ENCODE measurements at places on chromosomes 16 and 17.

DNA sequence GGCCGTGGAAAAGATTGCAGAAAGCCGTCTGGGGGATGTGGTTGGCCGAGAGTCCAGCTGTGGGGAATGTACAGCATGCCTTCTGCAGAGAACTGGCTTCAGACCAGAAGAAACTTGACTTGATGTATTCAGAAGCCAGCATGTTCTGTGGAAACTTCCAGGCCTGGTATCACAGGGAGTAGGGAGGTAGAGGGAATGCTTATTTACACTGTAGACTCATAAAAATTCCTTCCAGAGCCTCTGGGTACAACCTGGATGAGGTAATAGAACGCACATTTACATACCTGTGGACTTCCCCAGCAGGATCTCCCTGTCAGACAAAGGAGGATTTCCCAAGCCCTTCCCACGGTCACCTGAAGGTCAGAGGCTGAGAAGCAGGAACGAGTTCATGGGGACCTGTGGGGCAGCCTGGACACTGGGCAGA, 11.8 kb upstream of the GAS7 start:
- no peak for DNase-seq

DNA sequence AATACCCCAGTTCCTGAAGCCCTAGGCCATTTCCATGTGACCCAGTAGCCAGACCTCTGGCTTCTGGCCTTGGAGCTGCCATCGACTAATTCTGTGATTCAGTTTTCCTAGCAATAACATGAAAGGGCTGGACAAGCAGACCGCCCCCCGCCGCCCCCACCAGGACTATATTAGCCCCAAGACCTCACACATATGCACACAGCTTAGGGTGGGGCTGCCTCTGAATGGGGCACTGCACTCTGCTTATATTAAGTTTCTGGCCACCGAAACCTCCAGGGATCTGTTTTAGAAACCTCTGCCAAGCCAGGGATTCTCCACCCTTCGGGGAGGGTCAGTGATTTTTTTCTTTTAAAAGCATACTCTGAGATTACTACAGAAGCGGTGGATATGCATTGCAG, 2.3 kb downstream of the RAB11FIP4 start:
- no peak for DNase-seq

- no peak for DNase-seq
Observed at GRCh38 chr17:742147-742793, 9.8 kb downstream of the GEMIN4 start.

GRCh38 chr17:66527335-66527734, 224.9 kb downstream of the PRKCA start:
- no peak for DNase-seq

- peak; percentile 86 for DNase-seq
Observed at GRCh38 chr17:29617481-29618271, 5.0 kb downstream of the CORO6 start.

DNA sequence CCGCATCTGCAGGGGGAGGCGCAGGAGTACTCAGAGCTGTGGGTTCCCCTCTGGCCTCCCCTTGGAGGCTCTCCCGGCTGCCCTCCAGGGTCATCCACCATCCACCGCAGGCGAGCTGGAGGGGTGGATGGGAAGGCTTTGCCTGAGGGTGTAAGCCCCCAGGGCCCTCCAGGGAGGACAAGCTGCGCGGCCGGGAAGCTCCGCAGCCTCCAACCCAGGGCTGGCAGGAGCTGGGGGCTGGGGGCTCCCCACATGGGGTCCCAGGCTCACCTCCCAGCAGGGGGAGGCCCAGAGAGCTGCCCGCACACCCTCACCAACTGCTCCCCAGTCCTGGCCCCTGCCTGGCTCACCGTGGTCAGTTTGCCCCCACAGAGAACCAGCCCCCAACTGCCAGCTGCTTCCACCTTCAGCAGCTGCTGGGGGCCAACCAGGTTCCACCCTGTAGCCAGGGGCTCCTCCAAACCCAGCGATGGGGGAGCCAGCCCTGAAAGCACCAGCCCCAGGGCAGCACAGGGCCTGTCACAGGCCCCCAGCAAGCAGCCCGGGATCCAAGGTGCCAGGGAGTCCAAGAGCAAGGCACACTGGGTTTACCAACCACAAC, 19.8 kb upstream of the CHMP6 start:
- no peak for DNase-seq
